ENCODE measurements at places on chromosomes 6 and 20.

- DNase-seq, result no peak
These were observed 626.3 kb downstream of the TENT5A start for GRCh38 chr6:81126150-81126549.

DNA sequence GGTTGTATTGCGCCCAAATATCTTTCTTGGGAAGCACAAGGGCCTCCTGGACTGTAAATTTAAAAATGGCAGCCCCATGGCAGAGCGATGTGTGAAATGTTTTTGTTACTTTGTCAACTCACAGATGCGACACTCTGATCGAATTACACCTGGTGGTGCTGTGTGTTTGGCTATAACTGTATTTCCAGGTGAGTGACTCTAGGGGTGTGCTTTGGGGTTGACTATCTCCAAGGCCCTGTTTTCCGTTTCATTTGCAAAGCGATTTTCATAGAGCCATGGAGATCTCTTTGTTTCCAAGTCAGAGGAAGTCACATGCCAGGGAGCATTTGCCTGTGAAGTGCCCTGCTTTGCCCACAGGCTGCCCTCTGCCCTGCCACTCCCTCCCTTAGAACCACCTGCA lies 93.5 kb downstream of the CDC5L start:
- DNase-seq, result no peak

DNA sequence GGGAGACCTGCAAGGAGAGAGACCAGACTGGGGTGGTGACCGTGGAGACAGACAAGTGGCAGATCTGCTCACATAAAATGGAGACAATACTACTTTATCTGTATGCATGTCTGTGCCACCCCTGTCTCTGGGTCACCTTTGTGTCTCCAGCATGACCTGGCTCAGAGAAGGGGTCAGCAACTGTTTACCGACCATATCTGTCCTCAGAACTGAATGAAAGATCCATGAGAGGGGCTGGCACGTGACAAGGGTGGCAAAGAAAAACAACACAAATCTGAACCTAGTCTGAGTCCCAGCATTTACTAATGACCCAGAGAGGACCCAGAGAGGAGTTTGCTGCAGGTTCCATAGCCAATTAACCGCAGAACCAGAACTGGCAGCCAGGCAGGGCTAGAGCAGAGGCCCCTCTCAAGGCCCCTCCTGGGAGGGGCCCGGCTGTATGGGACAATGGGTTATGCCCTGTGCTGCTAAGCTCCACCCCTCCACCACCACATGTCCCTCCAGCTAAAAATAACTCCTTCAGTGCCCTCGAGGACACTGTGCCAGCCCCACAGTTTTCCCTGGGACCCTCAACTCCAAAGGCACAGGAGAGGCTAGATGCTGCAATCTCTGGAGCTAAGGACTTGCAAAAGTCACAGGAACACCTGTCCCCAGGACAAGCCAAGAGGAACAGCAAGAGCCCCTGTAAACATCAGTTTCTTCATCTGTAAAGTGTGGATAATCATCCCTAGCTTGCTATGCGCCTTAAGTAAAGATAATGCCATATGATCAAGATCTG lies 2.2 kb downstream of the AHCY start:
- DNase-seq, result peak; percentile 49

DNA sequence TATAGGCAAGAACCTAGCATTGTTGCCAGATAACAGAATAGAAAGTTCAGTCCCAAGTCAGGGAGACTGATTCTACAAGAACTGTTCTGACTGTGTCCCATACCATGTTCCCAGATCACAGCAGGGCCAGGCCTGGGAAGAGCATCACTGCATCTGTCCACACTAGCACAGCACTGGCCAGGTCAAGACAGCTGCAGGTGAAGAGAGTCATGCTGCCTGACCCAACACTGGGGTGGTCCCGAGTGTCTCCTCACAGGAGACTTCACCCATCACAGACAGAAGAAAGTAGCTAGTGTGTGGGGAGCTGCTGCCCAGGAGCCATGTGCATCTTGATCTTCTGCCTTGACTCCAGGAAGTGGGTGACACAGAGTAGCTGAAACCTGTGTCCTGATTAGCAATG lies 1.3 kb upstream of the CST9L start:
- no peak for DNase-seq

DNA sequence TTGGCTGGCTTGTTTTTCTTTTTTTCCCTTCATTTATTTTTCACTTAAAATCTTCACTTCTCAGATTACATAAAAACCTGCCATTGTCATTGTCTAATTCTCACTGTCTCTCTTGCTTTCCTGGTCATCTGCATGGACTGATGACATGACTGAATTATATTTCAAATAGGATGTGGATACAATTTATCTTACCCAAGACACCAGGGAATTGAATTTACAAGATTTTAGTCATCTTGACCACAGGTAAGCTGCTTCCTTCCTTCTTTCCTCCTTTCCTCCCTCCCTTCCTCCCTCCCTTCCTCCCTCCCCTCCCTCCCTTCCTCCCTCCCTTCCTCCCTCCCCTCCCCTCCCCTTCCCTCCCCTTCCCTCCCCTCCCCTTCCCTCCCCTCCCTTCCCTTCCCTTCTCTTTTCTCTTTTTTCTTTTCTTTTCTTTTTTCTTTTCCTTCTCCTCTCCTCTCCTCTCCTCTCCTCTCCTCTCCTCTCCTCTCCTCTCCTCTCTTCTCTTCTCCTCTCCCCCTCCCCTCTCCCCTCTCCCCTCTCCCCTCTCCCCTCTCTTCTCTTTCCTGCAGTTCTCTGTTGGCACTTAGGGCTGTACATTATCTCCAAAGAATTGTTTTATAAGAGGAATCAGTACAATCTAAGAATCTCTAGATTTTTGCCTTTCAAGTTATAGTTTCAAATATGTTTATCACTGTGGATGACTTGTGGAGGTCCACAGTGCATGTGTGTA lies 171.5 kb downstream of the CARMIL1 start:
- no peak for DNase-seq

GRCh38 chr20:63312690-63313348 lies 19.8 kb downstream of the COL20A1 start:
- DNase-seq, result no peak

DNA sequence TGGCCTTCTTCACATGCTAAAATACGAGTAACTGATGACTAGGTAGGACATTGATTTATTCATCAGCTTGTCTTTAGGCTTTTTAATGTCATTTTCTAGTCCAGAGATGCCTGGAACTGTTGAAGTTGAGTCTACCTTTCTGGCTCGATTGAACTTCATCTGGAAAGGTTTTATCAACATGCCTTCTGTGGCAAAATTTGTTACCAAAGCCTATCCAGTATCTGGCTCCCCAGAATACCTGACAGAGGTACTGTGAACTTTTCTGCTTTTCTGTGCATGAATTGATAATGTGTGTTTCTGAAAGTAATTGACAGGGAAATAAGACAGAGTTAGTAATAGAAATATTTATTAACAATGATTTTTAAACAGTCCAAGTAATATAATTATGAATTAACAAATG lies 71.0 kb downstream of the PHF3 start:
- no peak for DNase-seq

- peak; percentile 63 for DNase-seq
These were observed 41.5 kb downstream of the MYH7B start for GRCh38 chr20:34997131-34997561.

- no peak for DNase-seq
These were observed 232.2 kb downstream of the LY86 start for GRCh38 chr6:6820641-6821238.

DNA sequence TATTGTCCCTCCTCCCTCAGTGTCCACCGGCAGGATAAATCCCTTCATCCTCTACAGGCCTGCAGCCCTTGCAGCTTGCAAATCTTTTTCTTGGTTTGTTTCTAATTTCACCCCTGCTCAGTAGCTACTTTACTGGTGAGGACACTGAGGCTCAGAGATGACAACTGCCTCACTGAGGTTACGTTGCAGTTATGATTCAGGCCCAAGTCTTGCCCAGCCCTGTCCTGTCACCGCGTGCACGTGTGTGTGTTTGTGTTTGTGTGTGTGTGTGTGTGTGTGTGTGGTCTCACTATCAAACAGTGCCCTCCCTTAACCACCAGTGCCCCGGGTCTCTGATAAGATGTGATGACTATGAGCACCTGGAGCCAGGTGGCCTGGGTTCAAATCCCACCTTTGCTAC lies 21.1 kb downstream of the FAM110A start:
- DNase-seq, result no peak

DNA sequence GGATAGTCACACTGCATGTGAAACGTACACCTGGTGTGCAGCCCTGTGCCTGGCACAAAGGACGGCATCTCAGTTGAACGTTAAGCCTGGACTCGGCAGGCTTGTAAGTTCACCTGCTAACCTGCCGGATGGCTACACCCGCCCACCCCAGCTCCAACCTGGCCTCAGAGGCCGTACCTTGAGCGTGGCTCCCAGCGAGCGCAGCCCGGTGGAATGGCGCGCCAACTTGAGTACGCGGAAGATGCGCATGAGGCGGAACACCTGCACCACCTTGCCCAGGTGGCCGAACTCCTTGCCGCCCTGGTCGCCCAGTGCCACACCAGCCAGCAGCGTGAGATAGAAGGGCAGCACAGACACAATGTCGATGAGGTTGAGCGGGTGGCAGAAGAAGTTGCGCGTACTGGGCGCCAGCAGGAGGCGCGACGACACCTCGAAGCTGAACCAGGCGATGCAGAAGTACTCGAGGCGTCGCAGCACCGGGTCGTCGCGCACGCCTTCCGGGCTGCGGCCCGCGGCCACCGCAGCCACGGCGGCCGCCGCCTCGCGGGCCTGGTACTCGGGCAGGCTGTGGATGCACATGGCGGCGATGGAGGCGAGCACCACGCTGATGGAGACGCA lies 3.3 kb downstream of the KCNS1 start:
- peak; percentile 72 for DNase-seq

- DNase-seq, result peak; percentile 38
These were observed 67.8 kb downstream of the TNFRSF21 start for GRCh38 chr6:47241742-47242482.

DNA sequence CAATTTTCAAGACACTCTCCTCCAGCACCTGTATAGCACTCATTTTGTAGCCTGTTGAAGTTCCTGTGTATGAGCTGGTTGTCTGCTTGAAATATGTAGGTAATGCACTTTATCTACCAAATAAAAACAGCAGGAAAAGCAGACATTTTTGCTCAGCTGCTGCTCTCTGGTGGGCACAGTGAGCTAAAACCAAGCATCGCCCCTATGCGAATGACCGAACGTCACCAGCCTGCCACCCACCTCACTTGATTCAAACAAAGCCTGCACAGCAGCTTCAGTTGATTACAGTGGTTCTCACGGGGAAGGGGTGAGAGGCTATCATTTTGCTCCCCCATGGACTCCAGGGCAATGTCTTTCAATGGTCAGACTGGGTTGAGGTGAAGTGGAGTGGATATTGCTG lies 185.7 kb downstream of the SASH1 start:
- DNase-seq, result peak; percentile 11

- DNase-seq, result no peak
These were observed 8.2 kb upstream of the SLC2A12 start for GRCh38 chr6:134060491-134061106.

GRCh38 chr6:161639772-161640171 lies 365.9 kb upstream of the AGPAT4 start:
- DNase-seq, result no peak

GRCh38 chr6:35905841-35906498 lies 14.9 kb downstream of the SRPK1 start:
- DNase-seq, result no peak

GRCh38 chr6:157029980-157030690 lies 253.0 kb downstream of the ARID1B start:
- DNase-seq, result no peak

- no peak for DNase-seq
These were observed 35.7 kb downstream of the RRBP1 start for GRCh38 chr20:17646209-17646960.

GRCh38 chr6:35370124-35370741 lies 27.9 kb downstream of the PPARD start:
- DNase-seq, result peak; percentile 99

DNA sequence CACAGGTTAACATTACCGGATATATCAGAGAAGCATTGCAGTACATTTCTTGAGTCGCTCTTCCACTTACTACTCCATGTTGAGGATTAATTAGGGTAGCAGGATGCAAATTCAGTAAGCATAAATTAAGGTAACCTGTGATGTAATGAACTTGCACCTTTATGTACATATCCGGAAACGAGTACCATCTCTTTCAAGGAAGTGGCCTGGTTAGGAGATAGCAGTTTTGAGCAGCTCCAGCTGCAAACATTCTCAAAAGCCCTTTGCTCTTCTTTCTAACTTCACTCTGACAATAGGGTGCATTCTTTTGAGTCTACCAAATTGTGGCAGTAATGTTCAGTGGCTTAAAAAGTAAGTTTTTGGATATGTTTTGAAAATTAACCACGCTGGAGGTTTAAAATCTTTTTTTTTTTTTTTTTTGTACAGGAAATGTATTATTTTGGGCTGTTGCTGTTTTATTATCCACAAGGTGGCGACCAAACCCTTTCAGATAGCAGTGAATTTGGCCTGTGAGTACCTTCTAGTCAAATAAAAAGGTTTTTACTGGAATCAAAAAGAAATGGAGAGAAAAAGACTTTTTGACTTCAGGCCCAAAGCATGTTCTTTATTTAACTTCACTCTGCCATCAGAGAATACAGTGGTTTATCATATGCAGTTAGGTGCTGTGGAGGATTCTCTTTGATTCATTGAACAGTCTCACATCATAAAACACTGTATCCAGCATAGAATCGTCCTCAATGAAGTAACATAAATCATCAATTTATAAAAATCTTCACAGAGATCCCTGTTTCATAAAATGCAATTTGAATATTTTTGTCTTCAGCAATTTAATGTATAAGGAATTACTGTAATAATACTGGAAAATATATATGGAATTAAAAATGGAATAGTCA lies 8.9 kb downstream of the FAM217B start:
- peak; percentile 79 for DNase-seq

GRCh38 chr6:138821519-138821918 lies 25.6 kb downstream of the ECT2L start:
- DNase-seq, result no peak

DNA sequence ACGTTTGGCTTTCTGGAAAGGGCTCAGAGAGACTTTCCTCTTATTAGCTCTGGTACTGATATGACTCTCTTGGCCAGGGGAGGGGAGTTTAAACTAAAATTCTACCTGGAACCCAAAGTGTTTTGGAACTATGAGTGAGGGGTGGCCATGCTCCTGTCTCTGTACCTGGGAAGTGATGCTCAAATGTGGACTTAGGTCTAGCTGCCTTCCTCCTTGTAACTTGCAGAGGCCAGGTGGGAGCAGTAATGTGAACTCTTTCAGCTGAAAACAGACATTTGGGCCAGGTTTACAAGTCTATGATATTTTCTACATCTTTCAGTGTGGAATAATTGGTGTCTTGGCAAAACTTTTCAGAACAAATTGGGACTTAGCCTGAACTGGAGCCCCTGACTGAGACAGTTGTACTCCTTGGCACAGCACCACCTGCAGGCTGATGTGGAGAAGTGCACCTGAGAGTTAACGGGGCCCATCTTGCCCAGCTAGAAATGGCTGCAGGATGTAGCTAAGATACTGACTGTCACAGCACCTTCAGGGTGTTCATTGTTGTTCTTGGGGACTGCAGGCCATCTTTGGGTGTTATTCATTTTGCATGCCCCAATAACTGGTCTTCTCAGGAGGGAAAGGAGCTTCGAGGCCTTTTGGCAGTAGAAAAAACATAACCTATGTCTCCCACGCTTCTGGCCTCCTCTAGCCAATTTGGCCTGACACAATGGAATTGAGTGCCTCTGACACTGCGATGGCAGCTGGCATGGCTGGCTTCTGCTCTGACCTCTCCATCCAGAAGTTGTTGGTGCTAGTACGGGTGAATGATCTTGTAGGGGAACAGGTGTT lies 37.1 kb downstream of the CD109 start:
- DNase-seq, result peak; percentile 74

- DNase-seq, result no peak
These were observed 3.6 kb upstream of the MANBAL start for GRCh38 chr20:37285664-37286374.
